GM04504 (cell line): ENCODE measurements at places on chromosomes 13 and 19.

- DNase-seq: no peak
Measured at GRCh38 chr13:21538753-21539152, 65.2 kb downstream of the MICU2 start.

- DNase-seq: no peak
Measured at GRCh38 chr19:50328224-50328872, 829 bp downstream of the KCNC3 start.

DNA sequence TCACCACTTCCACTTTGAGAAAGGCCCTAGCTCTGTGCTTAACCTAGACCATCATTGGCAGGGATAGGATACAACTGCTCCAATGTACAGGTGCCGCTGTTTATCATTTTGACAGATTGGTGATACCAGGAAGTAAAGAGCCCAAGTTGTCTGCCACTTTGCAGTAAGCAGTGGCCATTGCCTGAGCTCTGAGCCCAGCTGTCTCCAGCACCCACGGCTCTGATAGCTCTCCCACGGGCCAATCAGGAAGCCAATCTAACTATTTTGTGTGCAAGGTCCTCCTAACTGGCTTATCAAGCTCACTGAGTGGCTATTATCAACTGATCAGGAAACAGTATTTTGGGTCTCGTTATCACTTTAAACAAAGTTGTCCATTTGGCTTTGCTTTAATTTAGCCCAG lies 181.1 kb downstream of the DCT start:
- DNase-seq: no peak

- DNase-seq: no peak
Measured at GRCh38 chr19:31110336-31110735, 238.9 kb downstream of the TSHZ3 start.

GRCh38 chr13:106042996-106043581 lies 492.4 kb downstream of the EFNB2 start:
- no peak for DNase-seq

DNA sequence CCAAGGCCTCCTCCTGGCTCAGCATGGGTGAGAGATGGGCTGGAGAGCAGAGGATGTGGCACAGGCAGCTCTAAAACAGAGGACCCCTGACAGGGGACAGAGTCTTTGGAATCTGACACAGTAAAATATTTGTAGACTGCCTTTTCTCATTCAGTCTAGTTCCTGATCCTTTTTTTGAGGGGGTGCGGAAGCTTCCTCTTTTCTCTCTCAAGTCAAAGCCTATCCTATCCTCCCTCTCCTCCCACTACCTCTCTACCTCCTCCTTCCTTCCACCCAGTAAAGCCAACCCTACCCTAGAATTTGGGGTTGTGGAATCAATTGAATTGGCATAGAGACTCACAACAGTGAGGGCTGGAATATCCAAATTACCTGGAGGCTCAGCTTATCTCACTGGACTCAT lies 82.0 kb downstream of the TEX26 start:
- no peak for DNase-seq

DNA sequence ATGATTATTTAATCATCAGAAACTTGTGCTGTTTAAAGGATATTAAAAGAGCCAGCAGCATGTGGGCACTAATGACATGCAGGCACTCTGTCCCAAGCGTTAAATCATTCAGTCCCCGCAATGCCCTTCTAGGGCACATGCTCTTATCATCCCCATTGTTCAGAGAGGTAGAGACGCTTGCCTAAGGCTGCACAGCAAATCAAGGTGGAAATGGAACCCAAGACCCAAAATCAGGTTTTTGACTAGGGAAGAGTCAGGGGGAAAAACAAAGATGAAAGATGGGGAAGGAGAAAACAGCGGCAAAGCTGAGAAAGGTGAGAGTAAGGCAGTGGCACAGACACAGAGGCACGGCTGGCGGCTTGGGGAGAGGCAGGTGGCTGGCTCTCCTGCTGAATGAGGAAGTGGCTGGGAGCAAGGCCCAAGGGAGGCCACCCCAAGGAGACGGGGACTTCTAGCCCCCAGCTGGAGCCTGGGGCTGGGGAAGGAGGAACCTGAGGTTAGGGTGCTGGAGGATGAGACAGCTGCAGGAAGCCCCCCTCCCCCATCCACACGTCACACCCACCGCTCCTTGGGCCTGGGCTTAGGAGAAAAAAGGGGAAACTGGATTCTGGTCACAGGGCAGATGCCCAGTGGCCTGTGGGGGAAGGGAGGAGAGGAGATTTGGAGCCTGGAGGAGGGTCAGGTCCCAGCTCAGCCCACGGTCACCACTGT lies 1.0 kb upstream of the TYROBP start:
- DNase-seq: no peak

DNA sequence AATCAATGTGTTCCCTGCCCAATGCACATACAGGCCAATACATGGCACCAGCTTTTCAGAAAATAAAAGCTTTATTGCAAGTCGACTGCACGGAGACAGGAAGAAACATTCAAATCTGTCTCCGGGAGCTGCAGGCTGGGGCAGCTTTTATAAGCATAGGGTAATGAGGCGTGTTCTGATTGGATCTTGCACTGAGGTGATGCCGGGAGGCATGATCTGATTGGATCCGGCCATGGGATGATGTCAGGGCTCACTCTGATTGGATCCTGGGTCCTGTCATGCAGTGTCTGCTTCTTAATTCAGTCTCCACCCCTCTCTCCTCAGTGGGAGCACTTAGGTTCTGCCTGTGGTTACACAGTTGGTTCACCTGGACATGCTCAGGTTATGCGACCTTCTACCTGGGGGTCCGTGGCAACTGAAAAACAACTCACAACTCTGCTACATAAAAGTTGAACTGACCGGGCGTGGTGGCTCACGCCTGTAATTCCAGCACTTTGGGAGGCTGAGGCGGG lies 11.8 kb upstream of the FBN3 start:
- no peak for DNase-seq

DNA sequence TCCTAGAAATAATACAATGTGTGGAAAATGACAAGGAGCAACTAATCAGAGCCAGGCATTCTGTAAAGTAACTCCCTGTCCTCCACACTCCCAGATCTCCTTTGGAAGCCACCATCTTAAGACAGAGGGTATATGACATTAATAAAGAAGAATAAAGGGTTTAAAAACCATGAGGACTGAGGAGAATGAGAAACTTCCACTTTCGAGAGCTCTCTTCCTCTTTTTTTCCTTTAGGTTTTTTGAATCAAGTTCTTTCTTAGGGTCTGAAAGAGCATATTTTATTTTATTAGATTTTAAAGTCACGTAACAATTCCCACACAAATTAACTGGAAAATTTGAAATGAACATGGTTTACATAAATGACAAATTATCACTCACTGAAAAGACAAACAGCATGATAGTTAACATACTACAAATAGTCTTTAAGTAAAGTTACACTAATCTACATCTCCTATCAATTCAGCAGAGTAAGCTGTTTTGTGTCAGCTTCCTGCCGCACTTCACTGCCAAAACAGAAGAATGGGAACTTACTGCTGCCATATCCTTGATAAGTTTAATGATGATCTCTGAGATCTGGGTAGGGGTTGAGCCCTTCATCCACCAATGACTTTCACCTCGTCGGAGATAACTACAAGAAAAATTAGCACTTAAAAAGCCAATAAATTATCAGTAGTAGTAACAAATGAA lies 38.6 kb upstream of the FBXL3 start:
- no peak for DNase-seq

- no peak for DNase-seq
Measured at GRCh38 chr19:39497996-39498797, 550 bp upstream of the DLL3 start.

DNA sequence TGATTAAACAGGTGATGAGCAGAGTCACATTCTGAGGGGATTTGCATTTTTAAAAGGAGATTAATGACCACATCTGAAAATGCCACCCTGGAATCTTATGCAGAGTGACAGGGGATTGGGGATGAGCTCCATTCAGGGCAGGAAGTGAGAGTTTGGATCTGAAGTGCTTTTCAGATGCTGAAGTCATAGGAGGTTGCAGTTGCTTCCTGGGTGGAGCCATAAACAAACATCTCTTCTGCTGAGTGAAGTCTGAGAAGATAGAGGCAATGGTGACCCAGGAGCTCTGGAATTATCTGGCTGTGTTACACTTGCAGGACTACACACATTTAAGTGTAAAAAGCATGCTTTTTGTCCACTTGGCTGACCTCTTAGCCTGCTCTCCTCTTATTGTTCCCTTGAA lies 51.4 kb upstream of the PSG8 start:
- DNase-seq: no peak

- DNase-seq: no peak
Measured at GRCh38 chr19:58380037-58380661, 681 bp downstream of the ZNF837 start.

GRCh38 chr13:51905787-51906186 lies 44.0 kb downstream of the CCDC70 start:
- no peak for DNase-seq

- no peak for DNase-seq
Measured at GRCh38 chr19:17404621-17405249, 695 bp downstream of the BST2 start.

DNA sequence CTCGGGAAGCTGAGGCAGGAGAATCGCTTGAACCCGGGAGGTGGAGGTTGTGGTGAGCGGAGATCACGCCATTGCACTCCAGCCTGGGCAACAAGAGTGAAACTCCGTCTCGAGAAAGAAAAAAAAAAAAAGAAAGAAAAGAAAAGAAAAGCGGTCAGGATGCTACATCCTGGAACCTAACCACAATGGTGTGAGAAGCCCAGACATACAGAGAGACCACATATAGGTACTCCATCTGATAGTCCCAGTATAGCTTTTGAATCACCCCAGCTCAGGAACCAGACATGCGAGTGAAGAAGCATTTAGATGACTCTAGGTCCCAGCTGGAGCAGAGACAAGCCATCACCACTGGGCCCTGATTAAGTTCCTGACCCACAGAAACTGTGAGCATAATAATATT lies 3.2 kb downstream of the IFNL1 start:
- DNase-seq: no peak

- DNase-seq: no peak
Measured at GRCh38 chr19:42919757-42920079, 2.0 kb upstream of the PSG6 start.

- DNase-seq: no peak
Measured at GRCh38 chr13:70366720-70367119, 258.5 kb upstream of the KLHL1 start.

GRCh38 chr13:111488486-111489132 lies 168.2 kb downstream of the TEX29 start:
- DNase-seq: no peak

DNA sequence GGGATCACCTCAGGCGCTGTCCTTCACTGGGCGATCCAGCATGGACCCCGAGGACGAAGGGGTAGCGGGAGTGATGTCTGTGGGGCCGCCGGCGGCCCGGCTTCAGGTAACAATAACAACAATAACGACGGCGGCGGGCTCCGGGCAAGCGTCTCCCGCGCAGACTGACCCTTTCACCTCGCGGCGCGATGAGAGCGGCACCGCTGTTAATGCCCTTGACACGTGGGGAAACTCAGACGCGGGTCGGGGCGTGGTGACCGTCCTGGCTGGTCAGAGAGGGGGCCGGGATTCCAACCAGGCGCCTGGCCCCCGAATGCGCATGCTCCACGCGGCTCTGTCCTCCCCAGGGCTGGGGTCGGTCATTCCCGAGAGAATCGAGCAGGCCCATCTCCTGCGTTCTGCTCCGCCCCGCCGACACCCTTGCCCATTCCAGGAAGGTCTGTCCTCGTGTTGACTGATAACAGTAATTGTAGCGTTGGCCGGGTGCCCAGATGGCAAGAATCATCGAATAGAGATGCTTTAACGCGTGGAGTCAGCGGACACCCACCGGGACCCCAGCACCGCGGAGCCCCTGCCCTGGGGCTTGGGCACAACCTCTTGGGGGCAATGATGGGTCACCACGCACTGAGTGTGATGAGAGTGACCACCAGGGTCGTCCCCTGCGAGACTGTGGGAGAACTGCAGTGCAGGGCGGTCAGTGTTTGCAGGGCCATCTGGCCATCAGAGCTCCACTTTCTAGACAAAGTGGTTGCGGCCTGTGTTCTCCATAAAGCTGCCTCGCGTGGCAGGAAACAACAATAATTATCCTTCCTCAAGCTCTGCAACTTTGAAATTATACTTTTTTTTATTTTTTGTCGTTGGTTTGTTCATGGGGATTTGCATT lies 528 bp downstream of the ZNF8 start:
- DNase-seq: peak; percentile 21

- DNase-seq: no peak
Measured at GRCh38 chr13:29887030-29887557, 36.7 kb upstream of the UBL3 start.
